ENCODE measurements at places on chromosomes 4 and X.

GRCh38 chr4:97953171-97953941 lies 189.9 kb downstream of the STPG2 start:
- no peak for DNase-seq

GRCh38 chrX:145821291-145821897 lies 3.8 kb downstream of the SLITRK2 start:
- peak; percentile 52 for DNase-seq

GRCh38 chr4:91198951-91199350 lies 1071.8 kb downstream of the CCSER1 start:
- no peak for DNase-seq

- DNase-seq: peak; percentile 15
Measured at GRCh38 chr4:15197005-15197404, 194.7 kb downstream of the CPEB2 start.

GRCh38 chr4:3529363-3529762 lies 2.9 kb downstream of the LRPAP1 start:
- DNase-seq: peak; percentile 11

Data from umbilical cord (tissue), 2 donors.